ENCODE measurements at places on chromosomes 1 and 21.

GRCh38 chr1:19229828-19230325 lies 19.8 kb upstream of the UBR4 start:
- DNase-seq = no peak

DNA sequence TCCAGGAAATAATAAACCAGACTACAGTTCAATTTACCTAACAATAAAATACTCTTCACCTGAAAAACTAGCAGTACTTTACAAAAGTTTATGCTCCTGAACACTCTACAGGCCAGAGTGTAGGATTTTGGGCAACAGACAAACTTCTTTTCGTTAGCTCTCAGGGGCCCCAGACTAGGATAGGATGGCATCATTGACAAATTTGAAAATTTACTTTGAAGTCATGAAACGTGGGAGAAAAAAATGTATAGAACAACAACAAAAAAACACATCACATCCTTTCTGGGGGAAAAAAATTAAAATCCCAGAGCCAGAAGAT lies 1.2 kb downstream of the PTP4A2 start:
- no peak for DNase-seq

- no peak for DNase-seq
Observed at GRCh38 chr21:41195311-41195710, 27.4 kb downstream of the BACE2 start.

DNA sequence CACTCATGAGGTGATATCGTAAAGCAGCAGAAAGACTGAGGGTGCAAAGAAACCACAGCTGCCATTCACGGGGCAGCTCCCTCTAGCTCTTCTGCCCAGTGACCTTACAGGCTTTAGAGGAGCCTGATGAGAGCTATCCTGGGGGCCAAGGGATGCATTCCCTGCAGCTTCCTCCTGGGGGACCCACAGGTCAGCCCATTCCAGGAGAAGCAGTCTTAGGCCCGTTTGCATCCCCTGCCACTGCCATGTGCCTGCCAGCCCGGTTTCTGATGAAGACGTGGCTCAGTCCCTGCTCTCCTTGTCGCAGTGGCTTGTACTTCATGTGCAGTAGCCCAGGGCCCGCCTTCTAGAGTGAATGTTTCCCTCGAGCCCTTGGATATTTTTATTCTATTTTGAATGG lies 22.8 kb downstream of the ATP5PO start:
- DNase-seq = no peak

GRCh38 chr1:19067182-19067911 lies 110.9 kb upstream of the IFFO2 start:
- DNase-seq = no peak

DNA sequence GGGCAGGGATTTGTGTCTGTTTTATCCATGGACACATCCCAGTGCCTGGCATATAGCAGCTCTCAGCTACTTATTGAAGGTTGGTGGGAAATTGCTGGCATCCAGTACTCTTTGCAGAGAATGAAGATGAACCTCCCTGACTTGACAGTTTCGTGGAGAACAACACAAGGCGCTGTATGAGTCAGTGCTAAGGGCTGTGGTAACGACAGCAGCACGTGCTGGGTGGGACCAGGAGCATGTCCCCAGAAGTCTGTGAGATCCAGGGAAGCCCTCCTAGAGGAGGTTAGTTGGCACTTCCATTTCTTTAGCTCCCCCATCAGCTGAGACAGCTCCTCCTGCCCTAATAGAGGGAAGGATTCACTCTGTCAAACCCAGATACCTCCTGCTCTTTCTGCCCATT lies 25.9 kb upstream of the IL19 start:
- DNase-seq = no peak

- DNase-seq = peak; percentile 98
Observed at GRCh38 chr21:37366482-37367316, at the start of gene DYRK1A. Gene DYRK1A, plus strand, starts transcription at chr21:37366773. Its CDS starts 53,602 bp downstream, at chr21:37420375.

DNA sequence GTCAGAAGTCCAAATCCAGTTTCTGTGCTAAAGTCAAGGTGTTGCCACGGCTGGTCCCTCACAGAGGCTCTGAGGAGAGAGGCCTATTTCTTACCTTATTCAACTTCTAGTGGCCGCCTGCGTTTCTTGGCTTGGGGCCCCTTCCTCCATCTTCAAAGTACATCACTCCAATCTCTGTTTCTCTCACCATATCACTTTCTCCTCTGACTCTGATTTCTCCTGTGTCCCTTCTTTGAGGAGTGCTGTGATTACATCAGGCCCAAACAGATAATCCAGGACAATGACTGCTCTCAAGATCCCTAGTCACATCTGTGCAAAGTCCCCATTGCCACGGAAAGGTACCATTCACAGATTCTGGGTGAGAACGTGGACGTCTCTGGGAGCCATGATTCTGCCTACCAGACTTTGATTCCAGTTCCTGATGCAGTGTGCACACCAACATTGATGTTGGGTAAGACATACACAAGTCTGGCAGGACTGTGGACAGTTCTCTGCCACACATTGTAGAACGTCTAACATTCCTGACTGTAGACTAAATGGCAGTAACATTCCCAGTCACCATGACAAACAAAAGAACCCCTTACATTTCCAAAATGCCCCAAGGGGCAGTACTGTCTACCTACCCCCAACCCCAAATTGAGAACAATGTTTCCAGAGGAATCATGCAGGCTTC lies 43.0 kb upstream of the ITPKB start:
- DNase-seq = no peak

- no peak for DNase-seq
Observed at GRCh38 chr1:176884286-176884685, 280.2 kb downstream of the ASTN1 start.

DNA sequence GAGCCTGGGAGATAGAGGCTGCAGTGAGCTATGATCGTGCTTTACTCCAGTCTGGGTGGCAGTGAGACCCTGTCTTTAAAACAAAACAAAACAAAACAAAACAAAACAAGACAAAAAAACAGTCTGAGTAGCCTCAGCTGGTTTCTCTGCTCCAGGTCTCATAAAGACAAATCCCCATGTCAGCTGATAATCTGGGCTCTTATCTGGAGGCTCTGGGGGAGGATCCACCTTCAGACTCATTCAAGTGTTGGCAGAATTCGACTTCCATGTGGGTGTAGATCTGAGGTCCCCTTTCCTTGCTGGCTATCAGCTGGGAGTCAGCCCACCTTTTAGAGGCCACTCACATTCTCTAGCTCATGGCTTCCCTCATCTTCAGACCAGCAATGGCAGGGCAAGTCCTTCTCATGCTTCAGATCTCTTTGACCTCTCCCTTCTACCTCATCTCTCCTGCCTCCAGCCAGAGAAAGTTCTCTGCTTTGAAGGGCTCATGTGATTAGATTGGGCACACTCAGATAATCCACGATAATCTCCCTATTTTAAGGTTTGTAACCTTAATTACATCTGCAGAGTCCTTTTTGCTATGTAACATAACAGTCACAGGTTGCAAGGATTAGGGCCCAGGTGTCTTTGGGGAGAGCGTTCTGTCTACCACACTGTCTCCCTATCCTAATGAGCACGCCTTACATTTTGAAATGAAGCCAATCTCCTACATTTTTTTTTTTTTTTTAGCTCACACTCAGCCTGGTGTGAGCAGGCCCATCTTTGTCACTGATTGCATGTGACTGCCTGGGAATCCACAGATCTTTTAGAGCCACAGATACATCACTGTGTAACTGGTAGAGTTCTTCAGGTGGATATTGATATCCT lies 7.5 kb upstream of the PYCR2 start:
- DNase-seq = no peak

DNA sequence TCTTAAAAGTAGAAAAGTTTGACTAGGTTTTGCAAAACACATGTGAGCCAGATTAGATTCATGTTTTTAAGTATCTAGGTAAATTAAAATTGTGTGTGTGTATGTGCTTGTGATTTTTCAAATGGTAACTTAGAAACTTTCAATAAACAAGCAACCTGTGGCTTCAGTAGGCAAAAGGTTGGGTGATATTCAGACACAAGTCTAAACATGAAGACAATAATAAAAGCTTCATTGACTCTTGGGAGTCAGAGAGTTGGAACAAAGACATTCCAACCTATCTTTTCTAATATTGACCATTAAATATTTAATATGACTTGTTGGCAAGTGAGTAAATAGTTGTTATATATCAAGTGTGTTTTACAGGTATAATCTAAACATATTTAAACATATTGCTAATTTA lies 1049.6 kb upstream of the ADGRL4 start:
- DNase-seq = no peak

DNA sequence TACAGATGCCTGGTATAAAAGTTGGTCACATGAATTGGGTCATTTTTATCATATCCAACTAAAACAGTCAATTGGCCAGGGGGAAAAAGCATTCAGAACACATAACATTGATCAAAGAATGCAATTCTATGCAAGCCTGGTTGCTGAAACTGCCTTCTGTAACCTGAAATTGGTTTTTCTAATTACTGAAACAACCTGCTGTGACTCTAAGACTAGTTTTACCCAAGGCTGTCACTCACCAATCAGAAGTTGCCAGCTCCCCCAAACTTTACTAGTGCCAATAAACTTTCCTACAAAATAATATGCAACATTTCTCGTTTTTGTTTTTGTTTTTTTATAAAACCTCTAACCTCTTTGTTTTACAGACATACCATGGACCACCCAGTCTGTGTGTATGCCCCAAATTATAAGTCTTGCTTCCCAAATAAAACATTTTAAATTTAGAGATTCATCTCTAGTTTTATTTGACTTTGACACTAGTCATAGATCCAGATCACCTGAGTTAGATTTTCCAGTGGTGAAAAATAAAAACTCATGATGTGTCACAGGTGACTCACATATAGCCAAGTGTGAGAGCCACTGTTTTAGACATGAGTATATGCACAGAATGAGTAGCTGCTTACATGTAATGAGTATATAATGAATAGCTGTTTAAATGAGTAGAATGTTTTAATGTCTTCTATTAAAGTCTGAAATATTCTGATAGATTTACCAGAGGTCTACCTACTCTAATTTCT lies 64.2 kb upstream of the CR2 start:
- no peak for DNase-seq

- DNase-seq = no peak
Observed at GRCh38 chr1:180243517-180244221, 13.6 kb downstream of the LHX4 start.

- DNase-seq = no peak
Observed at GRCh38 chr1:215005078-215005477, 77.5 kb upstream of the KCNK2 start.

GRCh38 chr1:44832056-44832705 lies 10.9 kb downstream of the PTCH2 start:
- DNase-seq = no peak

GRCh38 chr21:38790961-38791360 lies 14.8 kb upstream of the ETS2 start:
- no peak for DNase-seq

DNA sequence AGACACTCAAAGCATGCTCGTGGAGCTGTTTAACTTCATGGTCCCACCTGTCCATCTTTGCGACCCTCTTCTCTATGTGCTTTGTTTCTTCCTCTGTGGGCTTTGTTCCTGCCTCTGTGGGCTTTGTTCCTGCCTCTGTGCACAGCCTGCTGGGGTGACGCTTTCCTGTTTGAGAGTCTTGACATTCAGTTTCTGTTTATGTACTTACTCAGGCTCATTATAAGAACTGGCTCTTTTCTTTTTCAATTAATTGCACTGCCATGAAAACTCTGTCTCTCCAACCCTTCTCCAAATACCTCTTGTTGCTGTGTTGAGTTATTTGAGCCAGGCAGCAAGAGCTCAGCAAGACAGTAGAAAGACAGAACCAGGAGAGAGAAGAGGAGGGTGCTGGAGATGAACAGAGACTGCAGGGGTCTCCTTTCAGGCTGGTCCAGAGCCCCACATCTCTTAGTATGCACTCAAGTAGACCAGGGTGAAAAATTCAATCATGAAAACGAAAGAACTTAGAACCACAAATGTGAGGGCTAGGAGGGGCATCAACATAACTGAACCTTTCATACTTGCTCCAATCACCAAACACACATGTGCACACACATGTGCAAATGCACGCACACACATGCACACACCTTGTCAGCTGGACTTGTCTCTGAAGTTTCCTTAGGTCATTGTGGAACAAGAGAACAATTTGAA lies 88.3 kb upstream of the SGIP1 start:
- DNase-seq = peak; percentile 44

- DNase-seq = no peak
Observed at GRCh38 chr1:151867321-151867720, 13.8 kb upstream of the THEM5 start.

GRCh38 chr1:245580651-245581050 lies 425.9 kb downstream of the KIF26B start:
- no peak for DNase-seq

GRCh38 chr1:30824736-30825429 lies 67.3 kb upstream of the LAPTM5 start:
- DNase-seq = no peak

GRCh38 chr21:27320868-27321267 lies 354.0 kb upstream of the ADAMTS5 start:
- DNase-seq = no peak

DNA sequence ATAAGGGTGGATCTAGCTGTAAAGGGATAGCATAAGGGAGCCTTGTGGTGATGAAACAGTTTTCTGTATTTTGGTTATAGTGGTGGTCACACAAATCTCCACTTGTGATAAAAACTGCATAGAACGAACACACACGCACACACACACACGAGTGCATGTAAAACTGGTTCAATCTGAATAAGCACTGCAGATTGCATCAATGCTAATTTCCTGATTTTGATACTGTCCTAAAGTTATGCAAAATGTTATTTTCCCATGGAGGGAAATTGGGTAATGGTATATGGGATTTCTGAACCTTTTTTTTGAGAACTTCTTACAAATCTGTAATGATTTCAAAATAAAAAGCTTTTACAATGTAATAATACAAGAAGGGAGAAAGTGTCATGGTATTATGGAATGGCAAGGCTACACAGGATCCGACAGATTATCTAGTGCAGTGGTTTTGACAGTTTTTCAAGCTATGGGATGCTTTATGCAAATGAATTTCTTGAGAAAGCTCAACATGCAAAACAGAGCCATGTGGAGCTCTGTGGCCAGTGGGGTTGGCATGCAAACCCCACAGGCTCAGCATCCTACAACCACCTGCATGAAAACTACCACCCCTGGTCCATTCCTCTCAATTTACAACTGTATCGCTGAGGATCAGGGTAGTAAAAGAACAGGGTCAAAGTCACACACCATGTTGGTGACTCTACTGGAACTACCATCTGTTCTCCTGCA lies 18.8 kb downstream of the SLC41A1 start:
- DNase-seq = no peak

DNA sequence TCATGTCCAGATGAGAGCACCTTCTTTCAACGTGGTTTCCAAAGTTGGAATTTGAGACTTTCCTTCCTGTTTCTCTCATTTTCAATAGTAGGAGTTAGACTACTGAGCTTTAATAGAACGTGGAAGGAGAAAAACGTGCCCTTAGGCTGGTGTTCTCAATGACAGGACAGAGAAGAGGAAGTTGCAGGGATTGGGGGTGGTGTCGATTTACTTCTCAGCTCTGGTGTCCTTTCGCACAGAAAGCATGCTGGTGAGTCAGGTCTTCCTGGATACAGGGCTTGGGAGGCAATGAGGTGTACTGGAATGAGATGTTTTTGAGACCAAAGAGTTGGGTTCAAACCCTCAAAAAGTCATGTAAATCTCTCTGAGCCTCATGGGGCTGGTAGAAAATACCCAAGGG lies 67.1 kb downstream of the HIVEP3 start:
- DNase-seq = no peak

- peak; percentile 20 for DNase-seq
Observed at GRCh38 chr1:235923466-235924021, 56.8 kb upstream of the LYST start.

Measured in activated CD4-positive, alpha-beta T cell treated with anti-CD3 and anti-CD28 coated beads, Interleukin-2, amount 50 U/mL, for 1 hour (primary cell).